M059J (cell line): ENCODE measurements at places on chromosomes 4 and X. TPM values are rescaled to one million over a fixed set of nuclear protein-coding genes. Genes with fewer than 3 reads are reported as not detected.

DNA sequence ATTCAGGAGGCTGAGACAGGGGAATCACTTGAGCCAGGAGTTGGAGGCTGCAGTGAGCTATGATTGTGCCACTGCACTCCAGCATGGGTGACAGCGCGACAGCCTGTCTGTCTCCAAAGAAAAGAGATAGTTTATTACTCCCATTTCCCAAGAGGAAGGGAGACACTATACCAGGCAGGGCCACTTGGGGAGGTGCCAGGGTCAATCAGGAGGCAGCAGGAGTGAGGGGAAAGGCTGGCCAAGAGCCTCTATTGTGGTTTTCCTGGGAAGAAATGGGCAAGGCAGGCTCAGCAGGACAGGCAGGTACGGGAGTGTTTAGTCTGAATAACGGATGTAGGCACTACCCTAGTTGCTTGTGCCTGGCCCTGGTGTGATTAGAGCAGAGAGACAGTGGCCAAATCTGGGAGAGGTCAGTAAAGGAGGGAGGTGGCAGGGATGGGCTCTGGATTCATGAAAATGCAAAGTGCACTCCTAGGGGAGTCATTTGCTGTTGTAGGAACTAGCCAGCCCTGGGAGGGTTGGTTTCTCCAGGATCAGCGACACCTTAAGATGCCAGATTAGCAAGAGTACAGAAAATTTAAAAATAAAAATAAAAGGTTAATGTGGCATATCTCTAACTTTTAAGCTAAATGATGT is 20.2 kb upstream of the CDKN2AIP start:
- DNase-seq, result peak; percentile 60

The WDR17 gene
- total RNA-seq, result 0.86 and 1.1 TPM in 2 replicates

GRCh38 chrX:83510510-83511062 is 2.5 kb downstream of the POU3F4 start:
- DNase-seq, result no peak

GRCh38 chrX:70720721-70721120 is 187.8 kb downstream of the TEX11 start:
- DNase-seq, result peak; percentile 3

The GLRA3 gene
- total RNA-seq, result not detected in 2 replicates

DNA sequence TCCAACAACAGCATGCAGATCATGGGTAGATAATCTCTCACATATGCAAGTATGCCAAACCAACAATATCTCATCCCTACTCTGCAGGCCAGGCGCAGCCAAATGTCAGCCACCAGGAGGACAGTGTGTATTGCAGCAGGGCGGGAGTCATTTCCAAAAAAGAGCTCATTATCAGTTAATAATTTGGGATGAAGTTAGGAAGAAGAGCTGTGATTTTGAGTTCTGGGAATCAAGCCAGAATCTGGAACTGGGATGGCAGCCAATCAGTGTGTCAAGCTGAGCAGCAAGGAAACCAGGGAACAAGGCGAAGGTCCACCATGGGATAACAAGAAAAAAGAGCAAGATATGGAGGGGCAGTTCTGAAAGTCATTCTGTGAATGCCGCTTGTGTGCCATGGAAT is 88.2 kb upstream of the CAMK2D start:
- no peak for DNase-seq

DNA sequence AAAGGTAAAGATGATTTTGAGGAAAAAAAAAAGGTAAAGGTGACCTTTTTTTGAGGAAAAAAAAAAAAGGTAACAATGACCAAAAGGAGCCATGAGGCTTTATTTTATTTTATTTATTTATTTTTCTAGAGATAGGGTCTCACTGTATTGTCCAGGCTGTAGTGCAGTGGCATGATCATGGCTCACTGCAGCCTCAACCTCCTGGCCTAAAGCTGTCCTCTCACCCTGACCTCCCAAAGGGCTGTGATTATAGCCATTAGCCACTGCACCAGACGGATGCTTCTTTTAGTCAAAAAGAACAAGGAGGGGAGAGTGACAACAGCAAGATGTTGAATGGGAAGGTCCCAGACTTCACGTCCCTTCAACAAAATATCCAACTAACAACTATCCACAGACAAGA is 30.4 kb downstream of the LRIT3 start:
- no peak for DNase-seq
